Heart left ventricle (tissue), 16 donors: ENCODE measurements at places on chromosomes 13 and 19. TPM values are rescaled to one million over a fixed set of nuclear protein-coding genes. Genes with fewer than 3 reads are reported as not detected.

The RNF225 gene
- not detected for total RNA-seq

The WDR87 gene
- not detected for total RNA-seq

The SIAH3 gene
- total RNA-seq: 0.07 TPM

The MIR17HG gene
- 0.69 TPM for total RNA-seq

The PBX4 gene
- total RNA-seq: not detected

The ZNF491 gene
- 2.0 TPM for total RNA-seq

The TMIGD2 gene
- not detected for total RNA-seq

The KIR3DL2 gene
- total RNA-seq: not detected

The SYNGR4 gene
- not detected for total RNA-seq

The F2RL3 gene
- 1.3 TPM for total RNA-seq

The ZSWIM9 gene
- 5.0 TPM for total RNA-seq

The ATP4A gene
- total RNA-seq: not detected

The TBXA2R gene
- total RNA-seq: 3.3 TPM

The CEACAM4 gene
- not detected for total RNA-seq

The LSR gene
- 9.0 TPM for total RNA-seq

The NFILZ gene
- not detected for total RNA-seq

The RFPL4A gene
- total RNA-seq: not detected

The IRGQ gene
- 21.1 TPM for total RNA-seq

The MYH14 gene
- total RNA-seq: 76.4 TPM

The C19orf33 gene
- total RNA-seq: 3.5 TPM

The SHANK1 gene
- 0.62 TPM for total RNA-seq

The LGALS16 gene
- not detected for total RNA-seq

The TRPC4 gene
- 0.85 TPM for total RNA-seq

The RINL gene
- 2.5 TPM for total RNA-seq

The PINLYP gene
- total RNA-seq: 2.8 TPM

The WIZ gene
- total RNA-seq: 24.4 TPM

The FBXO27 gene
- total RNA-seq: 5.7 TPM

The RASGRP4 gene
- total RNA-seq: 3.8 TPM

The CASP14 gene
- total RNA-seq: not detected

The KLK7 gene
- not detected for total RNA-seq

The GARIN5A gene
- total RNA-seq: 2.2 TPM

The NLRP4 gene
- not detected for total RNA-seq

The FGF22 gene
- total RNA-seq: not detected

The ESD gene
- 108 TPM for total RNA-seq
